ENCODE measurements at places on chromosomes 4 and X.

DNA sequence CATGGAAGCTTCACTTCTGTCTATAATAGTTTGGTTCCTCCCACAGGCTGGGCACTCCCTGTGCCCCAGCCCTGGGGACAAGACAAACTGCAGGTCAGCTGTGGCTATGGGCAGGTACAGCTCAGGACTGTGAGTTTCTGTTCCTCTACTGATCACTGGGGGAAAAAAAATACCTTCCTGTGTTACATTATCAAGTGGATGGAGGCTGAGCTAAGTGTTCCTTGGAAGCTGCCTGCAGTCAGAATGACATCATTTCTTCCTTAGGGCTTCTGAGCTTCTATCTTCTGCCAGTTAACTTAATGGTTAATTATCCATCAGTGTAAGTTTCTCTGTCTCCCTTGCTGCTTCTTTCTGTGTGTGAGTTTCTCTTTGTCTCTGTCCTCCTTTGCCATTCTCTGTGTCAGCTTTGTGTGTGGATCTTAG, 4.6 kb downstream of the RAB33A start:
- DNase-seq: no peak

GRCh38 chrX:84156821-84157220, 31.2 kb downstream of the RPS6KA6 start:
- DNase-seq: no peak

GRCh38 chr4:107006218-107006617, 29.9 kb downstream of the DKK2 start:
- DNase-seq: no peak

DNA sequence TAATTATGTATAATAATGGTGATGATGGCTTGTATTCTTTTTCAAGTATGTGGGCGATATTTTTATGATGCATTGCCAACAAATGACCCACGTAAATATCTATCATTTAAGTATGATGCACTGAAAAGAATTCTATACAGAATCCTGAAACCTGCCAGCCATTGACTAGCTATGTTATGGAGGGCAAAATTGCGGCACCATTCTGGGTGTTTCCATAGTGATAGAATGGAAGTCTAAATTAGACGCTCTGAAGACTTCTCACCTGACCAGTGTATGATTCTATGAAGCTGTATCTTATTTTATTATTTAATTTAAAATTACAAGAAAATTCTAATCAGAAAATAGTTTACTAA, 677 bp upstream of the CENPC start:
- DNase-seq: no peak

DNA sequence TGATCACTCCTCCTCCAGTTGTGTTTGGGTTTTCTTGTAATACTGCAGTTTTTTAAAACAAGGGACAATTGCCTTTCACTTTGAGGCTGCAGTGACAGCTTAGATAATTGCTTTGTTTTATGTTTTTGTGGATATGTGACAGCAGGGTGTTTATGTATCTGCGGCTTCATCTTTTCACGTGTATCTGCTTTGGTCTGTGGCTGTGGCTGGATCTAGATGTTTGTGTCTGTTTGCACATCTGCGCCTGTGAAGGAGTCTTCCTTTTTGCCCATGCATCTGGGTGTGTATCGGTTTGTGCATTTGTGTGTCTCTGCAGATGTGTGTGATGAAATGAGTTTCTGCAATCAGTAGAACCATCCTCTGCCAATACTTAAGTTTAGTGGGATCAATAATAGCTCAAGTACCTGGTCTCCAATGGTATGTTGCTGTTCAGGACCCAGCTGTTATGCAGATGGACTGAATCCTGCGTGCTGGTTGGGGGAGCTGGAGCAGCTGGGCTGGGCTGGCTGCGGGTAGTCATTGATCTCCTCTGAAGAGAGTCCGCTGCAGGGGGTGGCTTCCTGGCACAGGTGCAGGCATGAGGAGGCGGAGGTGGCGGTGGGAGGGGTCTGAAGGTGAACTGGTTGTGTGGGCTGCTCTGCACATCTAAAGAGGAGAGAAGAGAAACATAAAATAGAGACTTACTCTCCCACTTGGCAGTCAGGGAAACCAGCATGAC, 390.3 kb downstream of the SH2D1A start:
- no peak for DNase-seq

- no peak for DNase-seq
These were observed at the start of gene FGF13 for GRCh38 chrX:138711399-138712347. TSS of gene FGF13 (minus strand) at chrX:138711717. CDS start at chrX:138711003, 714 bp downstream.

GRCh38 chr4:100834616-100835015, 316.8 kb upstream of the EMCN start:
- DNase-seq: no peak

DNA sequence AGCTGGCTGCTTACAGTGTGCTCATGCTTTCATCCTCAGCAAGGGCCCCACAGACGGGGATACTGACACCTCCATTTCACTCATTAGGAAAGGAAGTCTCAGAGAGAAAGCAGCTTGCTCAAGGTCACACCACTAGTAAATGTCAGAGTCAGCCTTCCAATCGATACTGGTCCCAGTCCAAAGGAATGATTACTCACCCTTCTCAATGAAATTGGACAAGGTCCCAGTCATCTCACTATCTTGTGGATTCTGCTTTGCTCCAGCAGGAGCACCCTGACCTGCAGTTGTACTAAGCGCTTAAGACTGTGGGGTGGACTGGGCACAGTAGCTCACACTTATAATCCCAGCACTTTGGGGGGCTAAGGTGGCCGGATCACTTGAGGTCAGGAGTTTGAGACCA, 132.2 kb upstream of the SLC34A2 start:
- DNase-seq: no peak

GRCh38 chr4:107631560-107631959, 88.5 kb downstream of the PAPSS1 start:
- no peak for DNase-seq

- DNase-seq: no peak
These were observed 937.8 kb downstream of the PCDH7 start for GRCh38 chr4:31657859-31658570.

DNA sequence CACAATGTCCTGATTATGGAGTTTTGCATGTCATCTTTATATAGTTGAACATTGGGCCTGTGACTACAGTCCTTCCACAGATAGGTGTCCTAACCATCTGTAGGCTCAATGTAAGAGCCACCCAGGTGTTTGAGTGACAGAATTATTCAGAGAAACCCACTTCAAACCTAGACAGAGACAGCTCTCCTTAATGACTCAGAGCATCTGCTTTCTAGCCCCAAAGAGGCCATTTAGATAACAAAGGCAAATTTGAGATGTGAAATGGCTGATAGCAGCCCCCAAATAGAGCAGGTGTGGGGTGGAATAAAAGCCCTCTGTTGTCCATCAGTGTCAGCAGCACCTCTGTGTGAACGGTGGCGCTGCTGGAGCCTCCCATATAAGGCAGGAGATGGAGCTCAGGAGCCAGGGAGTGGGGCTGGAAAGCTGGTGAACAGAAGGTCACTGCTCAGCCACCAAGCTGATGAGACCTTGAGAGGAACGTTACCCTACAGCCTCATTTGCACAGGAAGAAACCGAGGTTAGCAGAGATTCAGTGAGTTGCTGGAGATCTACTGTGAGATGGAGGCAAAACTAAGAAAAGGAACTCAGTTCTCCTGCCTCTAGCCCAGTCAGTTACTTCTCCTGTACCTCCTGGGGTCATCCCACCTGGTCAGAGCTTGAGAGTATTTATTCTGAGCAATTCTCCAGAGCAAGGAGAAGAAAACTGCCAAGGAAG, 153.3 kb upstream of the LNX1 start:
- DNase-seq: no peak

DNA sequence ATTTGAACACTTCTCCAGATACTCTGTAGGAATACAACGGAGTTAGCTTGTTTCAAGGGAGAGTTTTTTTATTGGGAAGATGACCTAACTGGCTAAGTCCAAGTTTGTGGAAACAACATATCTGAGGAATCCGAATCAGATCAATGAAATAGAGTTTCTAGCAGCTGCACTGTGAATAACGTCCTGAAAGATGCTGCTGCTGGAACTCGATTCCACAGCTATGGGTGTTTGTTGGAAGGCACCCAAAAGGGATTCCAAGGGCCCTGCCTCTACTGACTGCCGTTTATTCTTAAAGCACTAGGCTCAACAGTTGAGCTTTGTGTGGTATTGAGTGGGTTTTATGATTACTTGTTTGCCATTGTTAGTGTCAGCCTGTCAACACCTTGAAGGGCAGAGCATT, 6.6 kb upstream of the GBA3 start:
- DNase-seq: no peak

GRCh38 chr4:3299122-3299975, 6.5 kb downstream of the RGS12 start:
- no peak for DNase-seq

GRCh38 chr4:140103676-140104075, 50.3 kb downstream of the MAML3 start:
- DNase-seq: no peak

DNA sequence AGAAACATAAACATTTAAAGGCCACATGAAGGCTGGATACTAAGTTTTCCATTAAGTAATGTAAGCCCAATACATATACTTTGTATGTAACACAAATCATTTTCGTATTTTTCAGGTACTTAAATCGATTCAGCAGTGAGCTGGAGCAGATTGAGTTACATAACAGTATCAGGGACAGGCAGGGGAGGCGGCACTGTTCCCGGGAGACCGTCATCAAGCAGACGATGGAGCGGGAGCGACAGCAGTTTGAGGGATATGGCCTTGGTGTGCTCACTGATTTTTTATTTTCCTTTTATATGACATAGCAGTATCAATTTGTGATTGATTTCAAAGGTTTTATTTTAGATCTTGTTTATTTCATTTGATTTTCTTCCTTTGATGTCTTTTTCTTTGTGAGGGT, 20.7 kb downstream of the TMA16 start:
- DNase-seq: no peak

DNA sequence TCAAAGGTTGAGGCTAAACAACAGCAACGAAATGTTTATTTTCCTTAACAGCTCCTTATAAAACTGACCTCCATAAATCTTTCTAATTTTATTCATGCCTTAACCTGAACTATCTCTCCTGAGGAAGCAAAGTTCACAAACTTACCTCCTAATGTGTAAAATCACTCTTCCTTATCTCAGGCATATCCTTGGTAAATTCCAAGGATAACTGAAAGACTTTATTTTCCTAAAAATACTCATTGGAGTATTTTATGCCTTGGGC, 197.4 kb downstream of the NWD2 start:
- DNase-seq: no peak

GRCh38 chrX:31320740-31321139, 248.9 kb upstream of the FTHL17 start:
- DNase-seq: no peak

GRCh38 chrX:44043496-44043895, 70.3 kb upstream of the NDP start:
- DNase-seq: no peak

DNA sequence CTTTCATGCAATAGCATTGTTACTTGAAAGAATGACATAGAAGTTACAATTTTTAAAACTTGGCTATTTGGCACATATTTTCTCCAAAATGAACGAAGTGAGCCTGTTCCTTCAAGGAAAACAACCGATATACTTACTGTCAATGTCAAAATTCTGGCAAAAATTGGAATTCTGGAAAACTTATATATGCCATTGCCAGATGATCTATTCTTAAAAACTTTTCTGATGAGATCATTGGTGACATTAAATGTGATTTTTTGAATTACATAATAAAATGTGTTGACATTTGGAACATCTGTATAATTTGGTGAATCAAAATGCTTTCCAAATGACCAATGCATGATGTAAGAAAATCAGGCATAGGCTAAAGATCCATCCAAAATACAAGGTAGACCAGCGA, 209.0 kb downstream of the SCFD2 start:
- DNase-seq: no peak

- no peak for DNase-seq
These were observed 6.9 kb downstream of the ZDHHC9 start for GRCh38 chrX:129836827-129837226.

- no peak for DNase-seq
These were observed 202.4 kb downstream of the RTL9 start for GRCh38 chrX:110561034-110561433.

DNA sequence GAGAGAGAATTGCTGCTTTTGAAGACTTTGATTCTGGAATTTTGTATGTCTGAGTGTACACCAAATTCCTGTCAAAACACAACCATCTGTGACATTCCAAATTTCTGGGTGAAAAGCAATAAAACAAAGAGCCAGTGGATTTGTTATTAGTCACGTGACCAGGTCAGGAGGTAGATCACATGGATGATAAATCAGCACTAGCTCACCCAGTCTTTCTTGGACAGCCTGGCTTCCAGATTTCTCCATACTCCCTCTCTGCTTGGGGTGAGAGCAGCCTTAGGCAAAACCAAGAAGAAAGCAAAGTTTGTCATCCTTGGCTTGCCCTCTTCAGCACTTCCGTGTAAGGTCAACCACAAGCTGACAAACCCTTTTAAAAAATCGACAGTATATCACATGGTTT, 194.2 kb downstream of the CLCN4 start:
- no peak for DNase-seq

- no peak for DNase-seq
These were observed 21.6 kb upstream of the REPS2 start for GRCh38 chrX:16924631-16925480.

- no peak for DNase-seq
These were observed 136.5 kb downstream of the KDM6A start for GRCh38 chrX:45009371-45010000.

GRCh38 chr4:127559981-127560380, 72.8 kb upstream of the INTU start:
- DNase-seq: no peak

DNA sequence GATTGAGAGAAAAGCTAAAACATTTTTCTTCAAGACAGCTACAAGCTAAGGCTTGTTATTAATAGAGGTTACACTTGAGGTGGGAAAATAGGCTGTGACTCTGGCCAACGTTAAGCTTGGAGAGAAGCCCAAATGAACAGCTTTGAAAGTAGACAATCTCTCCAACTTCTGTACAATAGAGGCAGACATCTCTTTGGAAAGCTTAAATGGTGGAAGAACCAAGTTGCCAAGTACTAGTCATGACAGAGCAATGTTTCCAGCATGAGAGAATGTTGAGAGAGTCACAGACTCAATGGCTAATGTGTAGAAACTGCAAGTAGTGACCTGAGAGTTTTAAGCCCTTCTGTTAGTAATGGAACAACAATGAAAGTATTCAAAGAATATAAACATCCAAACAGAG, 298.1 kb downstream of the INPP4B start:
- DNase-seq: no peak
